ENCODE measurements at places on chromosomes 6 and 20.

DNA sequence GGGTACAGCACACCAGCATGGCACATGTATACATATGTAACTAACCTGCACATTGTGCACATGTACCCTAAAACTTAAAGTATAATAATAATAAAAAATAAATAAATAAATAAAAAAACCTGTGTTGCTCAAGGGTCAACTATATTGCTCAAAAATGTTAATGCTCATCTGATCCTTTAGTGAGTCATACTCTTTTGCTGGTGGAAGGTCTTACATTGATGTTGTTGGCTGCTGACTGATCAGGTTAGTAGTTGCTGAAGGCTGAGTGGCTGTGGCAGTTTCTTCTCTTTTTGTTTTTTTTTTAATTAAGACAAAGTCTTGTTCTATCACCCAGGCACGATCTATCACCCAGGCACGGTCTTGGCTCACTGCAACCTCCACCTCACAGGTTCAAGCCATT lies 29.6 kb upstream of the SMIM26 start:
- no peak for DNase-seq

GRCh38 chr20:48686238-48687116 lies 141.3 kb downstream of the PREX1 start:
- DNase-seq, result no peak

DNA sequence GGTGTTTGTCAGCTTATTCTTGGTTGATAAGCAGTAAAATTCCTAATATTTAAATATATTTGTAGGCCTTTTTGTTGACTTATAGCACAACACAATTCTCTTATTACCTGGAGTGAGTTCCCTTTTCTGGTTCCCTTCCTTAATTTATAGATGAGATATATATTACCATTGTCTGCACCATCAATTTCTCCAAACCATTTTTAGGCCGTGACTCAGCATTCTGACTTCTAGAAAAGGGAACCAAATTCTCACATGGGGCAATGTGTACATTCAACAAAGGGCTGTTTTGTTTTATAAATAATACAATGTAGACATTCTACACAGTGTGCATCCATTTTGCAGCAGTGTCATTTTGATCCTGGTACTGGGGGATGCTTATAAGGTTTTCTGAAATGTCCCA lies 52.8 kb downstream of the NCOA7 start:
- no peak for DNase-seq

GRCh38 chr6:13074415-13075140 lies 253.8 kb downstream of the TBC1D7 start:
- DNase-seq, result no peak

DNA sequence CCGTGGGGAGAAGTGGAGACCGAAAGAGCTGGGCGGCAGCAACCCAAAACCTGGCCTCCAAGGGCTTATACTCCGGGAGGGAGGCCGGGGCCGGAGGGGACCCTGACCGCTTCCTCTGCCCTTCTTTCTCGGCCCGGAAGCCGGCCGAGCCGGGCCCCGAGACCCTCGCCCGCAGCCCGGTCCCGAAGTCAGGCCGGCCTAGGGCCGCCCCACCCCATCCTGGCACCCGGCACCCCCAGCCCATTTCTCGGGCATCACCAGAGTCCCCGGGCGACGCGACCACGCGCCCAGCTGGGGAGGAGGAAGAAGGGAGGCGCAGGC lies 572 bp upstream of the ZDHHC14 start:
- no peak for DNase-seq

- DNase-seq, result no peak
Measured at GRCh38 chr6:135006386-135006914, 48.2 kb downstream of the HBS1L start.

- no peak for DNase-seq
Measured at GRCh38 chr6:45923831-45924391, 91.7 kb downstream of the CLIC5 start.

DNA sequence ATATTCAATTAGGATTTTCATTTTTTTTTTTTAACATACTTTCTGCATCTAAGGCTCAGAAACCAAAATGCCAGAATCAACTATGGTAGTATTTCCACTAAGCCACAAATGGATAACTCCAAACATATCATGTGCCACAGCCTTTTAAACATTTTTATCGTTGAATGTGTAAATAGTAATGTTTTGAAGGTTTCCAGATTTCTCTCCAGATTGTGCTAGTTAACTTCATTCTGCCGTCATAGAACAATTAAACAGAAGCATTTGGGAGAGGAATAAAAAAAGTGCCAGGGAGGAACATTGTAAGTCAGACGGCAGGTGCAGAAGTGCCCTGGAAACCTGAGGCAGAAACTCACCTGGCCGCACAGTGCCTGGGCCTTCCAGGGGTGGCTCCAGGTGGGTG lies 23.6 kb downstream of the SMOC2 start:
- DNase-seq, result no peak

DNA sequence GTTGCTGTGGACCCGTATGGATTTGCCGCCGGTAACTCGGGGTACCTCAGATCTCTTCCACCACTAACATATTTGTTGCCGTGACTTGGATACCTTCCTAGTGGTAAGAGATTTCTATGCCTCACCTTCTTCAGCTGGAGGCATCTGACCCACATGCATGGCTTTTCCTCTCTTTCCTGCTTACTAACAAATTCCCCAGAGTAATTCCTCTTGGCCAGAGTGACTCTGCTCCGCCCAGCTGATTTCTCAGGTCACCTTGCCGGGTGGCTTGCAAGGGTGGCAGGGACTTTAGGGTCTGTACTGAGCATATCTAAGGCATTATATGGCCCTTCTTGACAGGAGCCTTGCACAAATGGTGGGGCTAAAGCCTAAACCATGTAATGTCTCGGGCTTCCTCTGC lies 38.2 kb downstream of the FAM184A start:
- DNase-seq, result no peak

GRCh38 chr6:98909236-98909635 lies 38.5 kb downstream of the FBXL4 start:
- DNase-seq, result no peak

DNA sequence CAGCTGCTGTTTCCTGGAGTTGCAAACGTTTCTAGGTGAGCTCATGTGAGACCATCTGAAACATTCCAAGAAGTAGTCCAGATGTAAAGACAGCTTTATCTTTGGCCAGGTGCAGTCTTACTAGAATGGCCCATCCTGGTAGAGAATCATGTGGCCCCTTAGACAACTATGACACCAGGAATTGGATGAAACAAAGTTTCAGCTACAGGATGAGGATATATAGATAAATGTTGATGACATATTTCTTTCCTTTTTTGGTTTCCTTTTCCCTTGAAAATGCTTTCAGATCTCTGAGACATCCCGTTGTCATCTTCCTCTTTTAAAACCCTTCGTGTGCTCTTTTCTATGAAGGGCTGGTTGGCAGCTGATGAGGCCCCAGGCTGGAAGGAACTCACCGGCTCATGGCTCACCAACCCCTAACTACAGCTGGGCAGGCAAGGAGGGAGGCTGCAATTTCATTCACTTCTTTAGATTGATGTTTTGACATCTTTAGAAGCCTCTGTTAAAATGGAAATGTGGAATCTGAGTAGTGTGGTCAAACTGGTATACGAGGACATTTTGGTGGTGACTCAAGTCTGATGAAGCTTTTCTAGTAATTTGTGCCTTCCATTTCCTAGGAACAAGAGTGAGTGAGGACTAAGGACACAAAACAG lies 167.9 kb upstream of the TNFAIP3 start:
- DNase-seq, result no peak

DNA sequence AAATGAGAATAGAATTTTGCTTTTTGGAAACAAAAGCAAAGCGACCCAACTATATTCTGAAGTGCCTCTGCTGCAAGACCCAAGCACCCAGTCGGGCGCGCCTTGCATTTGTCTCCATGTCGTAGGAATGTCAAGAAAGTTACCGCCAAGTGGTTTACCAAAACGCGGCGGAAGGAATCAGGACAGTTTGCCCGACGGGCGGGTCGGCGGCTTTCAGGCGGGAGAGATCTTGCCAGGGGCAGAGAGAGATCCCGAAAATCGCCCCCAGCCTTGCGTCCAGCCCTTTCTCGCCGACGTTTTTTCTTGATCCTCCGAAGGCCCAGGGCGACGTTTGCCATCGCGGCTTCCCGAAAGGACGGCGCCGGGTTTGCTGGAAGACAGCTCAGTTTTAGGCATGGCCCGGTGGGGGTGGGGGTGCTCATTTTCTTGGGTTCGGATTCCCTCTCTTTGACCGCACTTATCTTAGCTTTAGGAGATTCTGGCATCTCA lies 4.0 kb upstream of the LIN28B start:
- DNase-seq, result no peak

DNA sequence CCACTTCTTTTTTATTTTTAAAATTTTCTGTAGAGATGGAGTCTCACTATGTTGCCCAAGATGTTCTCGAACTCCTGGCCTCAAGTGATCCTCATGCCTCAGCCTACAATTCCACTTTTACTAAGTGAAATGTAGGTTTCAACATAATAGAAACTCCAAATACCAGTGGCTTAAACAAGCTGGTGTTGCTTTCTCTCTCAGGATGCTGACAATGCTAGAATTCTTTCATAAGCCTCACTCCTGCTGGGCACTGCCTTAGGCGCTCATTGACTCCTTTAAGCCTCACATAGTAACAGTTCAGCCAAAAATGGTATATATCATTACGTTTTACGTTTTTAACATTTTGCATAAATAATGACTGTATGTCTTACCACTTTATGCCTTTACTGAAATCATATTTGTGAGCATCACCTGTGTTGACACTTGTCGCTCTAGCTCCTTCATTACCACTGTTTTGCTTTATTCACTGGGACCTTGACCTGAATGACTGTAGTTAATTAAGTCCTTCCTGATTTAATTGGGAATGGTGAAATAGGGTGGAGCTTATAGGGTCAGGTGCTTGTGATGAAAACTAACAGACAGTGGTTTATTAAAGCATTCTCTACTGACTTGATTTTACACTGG lies 3.9 kb upstream of the CST9 start:
- DNase-seq, result no peak

- DNase-seq, result no peak
Measured at GRCh38 chr6:13484138-13484708, 3.2 kb downstream of the GFOD1 start.

DNA sequence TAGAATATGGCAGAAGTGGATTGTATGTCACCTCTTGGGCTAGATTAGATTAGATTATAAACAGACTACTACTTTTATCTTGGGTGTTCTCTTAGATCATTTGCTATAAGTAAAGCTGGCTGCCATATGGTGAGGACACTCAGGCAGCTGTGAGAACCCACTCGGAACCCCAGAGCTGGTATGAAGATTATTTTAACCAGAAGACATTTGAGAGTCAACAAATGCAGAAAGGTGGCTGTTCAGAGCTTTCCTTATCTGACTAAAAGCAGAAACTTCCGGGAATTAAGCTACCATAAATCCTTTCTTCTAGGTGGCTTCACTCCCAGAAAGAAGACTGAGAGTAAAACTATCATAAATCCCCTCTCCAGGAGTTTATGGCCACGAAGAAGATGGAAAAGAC lies 91.9 kb downstream of the RNGTT start:
- no peak for DNase-seq

GRCh38 chr6:53857318-53858094 lies 62.7 kb downstream of the LRRC1 start:
- no peak for DNase-seq

GRCh38 chr6:118865100-118865391 lies 28.9 kb upstream of the ASF1A start:
- no peak for DNase-seq

GRCh38 chr6:75759207-75759606 lies 10.2 kb downstream of the MYO6 start:
- no peak for DNase-seq

DNA sequence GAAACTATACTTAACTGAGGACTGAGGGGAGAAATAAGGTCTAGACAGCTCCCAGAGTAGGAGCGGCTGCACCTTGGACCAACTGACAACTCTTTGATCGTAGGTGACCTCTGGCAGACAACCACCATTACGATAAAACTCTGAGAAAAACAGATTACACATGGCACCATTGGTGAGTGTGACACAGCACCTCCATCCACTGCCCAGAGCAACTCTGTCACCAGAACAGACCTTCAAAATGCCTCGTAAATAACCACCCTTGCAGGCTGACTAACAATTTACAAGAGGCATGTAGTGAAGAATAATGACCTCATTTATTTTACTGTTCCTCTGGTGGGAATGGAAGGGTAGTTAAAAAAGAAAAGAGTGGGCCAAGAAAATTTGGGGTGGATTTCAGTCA lies 64.2 kb downstream of the F13A1 start:
- DNase-seq, result no peak

GRCh38 chr20:50366270-50367103 lies 143.7 kb upstream of the PTPN1 start:
- DNase-seq, result no peak

DNA sequence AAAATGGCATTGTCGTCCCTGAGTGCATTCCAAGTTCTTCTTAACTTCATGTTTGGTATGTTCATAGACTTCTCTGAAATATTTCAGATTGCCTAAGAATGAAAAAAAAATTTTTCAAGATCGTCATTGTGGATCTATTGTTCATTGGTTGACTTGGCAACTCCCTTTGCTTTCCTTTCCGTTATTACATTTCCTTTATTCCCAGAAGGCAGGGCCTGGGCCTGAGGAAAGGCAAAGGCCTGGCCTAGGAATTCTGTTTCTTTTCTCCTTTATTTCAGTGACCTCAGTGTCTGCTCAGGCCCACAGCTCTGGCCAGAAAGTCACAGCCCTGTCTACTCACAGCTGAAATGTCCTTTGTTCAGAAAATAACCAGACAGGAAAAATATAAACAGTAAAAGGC lies 401.6 kb upstream of the PLCB4 start:
- no peak for DNase-seq

DNA sequence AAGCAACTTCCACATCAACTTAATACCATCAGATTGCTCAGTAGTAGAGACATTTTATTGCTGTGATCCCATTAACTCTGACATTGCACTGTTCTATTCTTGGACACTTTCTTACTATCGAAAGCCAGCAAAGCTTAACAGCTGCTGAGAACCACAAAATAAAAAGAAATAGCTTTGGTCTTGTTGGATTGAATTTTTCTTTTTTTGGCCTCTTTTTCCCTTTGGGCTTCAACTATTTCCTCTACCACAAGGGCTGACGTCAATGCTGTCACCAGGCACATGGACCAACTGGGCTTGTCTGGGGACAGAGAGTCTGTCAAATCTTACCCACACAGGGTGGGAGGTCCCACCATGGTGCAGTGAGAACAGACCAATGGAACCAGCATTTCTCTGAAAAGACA lies 63.4 kb upstream of the ENPP5 start:
- DNase-seq, result no peak

DNA sequence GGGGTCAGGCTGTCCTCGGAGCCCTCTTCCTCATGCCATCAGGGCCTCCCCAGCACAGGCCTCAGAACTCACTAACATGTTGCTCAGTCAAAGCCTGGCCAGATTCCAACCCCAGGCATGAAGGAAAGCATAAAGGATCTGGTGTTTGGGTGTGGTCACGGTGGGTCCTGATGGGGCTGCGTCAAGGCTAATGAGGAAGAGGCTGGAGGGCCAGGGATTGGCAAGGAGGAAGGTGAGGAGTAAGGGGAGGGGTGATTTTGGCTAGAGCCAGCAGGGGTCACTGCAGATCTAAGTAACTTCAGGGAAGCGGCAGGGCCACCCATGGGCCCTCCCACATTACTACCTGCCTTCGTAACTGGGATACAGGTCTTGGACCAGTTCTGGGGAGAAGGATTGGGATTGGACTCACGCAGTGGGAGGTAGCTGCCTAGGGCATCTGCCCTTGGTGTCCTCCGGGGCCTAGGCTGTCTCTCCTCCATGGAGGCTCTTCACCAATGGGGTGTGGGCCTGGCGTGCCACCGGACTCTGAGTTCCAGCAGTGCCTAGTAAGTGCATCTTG lies 36.2 kb upstream of the MRPS18A start:
- peak; percentile 49 for DNase-seq

- DNase-seq, result no peak
Measured at GRCh38 chr6:43933148-43933885, 163.3 kb downstream of the VEGFA start.

- no peak for DNase-seq
Measured at GRCh38 chr20:10282979-10283456, 64.4 kb downstream of the SNAP25 start.

- no peak for DNase-seq
Measured at GRCh38 chr6:14748679-14749078, 497.2 kb upstream of the JARID2 start.

Measured in activated CD4-positive, alpha-beta T cell treated with anti-CD3 and anti-CD28 coated beads for 1 hour (primary cell).